ENCODE measurements at places on chromosomes 3 and 15.

GRCh38 chr15:63232405-63232804, 43.0 kb downstream of the RAB8B start:
- peak; percentile 52 for DNase-seq

- no peak for DNase-seq
Measured at GRCh38 chr3:156307704-156308103, 187.3 kb downstream of the KCNAB1 start.

DNA sequence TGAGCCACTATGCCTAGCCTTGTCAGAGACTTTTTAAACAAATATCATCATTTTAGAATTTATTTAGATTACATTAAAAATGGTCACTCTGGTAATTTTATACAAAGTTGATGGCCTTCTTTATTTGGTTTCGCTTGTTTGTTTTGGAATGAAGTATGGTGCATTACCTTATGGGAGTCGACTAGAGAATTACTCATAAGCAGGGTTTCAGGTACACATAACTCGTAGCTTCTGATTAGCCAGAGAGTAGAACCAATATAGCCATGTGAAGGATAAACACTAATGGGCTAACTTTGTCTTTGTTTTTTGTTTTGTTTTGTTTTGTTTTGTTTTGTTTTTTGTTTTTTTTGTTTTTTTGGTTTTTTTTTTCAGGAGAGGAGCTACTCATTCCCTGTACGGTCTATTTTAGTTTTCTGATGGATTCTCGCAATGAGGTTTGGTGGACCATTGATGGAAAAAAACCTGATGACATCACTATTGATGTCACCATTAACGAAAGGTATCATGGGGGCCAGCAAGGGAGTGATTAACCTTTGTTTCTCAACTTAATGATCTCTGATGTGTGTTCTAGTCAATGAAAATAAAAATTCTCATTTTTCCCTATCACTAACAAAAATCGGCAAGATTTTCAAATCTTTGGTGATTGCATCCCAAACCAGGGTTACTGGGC, 113.2 kb downstream of the IL1RAP start:
- DNase-seq, result no peak

DNA sequence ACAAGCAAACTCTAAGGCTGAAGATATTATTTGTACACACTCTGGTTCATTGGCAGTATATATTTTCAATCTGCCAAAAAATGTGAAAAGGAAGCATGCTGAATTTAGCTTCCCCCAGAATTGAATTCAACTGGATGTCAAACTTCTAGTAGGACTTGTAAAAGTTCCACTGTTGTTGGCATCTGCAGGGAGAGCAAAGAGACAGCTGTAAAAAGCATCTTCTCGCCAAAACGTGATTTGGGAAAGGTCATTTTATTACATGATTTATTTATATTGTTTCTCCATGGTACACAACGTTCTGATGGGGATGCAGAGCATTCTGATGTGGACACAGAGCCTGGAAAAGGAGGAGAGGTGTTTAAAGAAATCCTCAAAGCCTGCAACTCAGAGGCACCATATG, 196.7 kb upstream of the ADAMTS9 start:
- no peak for DNase-seq

DNA sequence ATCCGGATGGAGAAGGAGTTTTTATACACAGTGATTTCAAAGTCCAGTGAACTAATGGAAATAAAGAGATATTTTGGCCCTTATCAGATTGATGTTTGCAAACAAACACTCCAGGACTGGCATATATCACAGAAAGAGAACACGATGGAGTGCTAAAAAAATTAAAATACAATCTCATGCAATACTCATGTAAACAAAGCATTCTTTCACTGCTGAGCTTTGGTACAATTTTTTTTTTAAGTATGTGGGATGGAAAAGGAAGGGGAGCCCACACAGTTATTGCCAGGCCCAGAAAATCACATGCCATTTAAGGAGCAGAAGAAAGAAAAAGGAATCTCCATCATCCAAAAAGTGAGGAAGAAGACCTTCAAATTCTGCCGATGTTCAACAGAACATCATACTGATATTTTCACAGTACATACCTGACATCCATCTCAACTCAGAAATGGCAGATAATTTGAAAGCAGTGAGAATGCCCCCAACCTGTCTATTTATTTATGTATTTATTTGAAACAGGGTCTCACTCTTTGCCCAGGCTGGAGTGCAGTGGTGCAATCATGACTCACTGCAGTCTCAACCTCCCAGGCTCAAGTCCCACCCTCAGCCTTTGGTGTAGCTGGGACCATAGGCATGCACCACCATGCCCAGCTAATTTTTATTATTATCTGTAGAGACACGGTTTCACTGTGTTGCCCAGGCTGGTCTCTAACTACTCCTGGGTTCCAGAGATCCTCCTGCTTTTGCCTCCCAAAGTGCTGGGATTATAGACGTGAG, 107.5 kb upstream of the SLC2A2 start:
- no peak for DNase-seq

DNA sequence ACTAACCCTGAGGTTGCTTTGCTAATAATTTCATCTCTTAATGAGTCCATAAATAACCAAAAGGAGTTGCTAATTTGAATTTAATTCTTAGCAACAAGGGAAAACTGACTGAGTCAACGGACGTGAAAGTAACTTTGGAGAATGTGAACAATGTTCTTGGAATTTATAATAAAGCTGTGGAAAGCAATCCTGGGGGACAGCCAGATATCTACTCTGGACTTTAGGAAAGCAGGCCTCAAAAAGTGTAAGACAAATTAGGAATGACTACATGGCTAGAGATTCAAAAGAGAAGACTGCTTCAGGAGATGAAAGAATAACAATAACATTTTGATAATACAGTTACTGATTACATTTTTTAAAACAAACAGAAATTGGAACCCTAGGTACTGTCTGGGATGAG, 318.4 kb upstream of the COL8A1 start:
- DNase-seq, result no peak

DNA sequence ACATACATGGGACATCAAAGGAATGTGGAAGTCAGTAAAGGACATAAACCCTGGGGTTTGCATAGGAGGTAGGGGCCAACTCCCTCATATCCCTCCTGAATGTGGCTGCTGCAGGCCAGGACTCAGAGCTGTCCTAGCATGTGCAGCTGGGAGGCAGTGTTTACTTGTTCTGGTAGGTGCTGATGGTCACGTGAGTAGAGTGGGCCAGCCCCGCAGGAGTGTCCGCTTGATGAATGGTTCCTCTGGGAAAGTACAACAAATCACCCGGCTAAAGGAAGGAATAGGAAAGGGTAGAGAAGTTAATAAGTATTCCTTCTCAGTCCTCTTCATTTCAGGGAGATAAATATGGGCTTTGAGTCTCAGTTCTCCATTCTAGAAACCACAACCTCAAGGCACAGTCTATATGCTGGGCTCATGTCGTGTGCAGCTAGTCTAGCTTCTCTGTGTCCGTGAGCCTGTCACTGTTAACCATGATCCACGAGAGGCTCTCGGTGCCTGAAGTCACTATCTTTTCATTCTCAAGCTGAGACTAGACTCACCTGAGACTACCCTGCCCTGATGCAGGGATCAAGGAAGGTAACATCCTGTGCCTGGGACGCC, 17.9 kb downstream of the RIOX2 start:
- DNase-seq, result no peak

DNA sequence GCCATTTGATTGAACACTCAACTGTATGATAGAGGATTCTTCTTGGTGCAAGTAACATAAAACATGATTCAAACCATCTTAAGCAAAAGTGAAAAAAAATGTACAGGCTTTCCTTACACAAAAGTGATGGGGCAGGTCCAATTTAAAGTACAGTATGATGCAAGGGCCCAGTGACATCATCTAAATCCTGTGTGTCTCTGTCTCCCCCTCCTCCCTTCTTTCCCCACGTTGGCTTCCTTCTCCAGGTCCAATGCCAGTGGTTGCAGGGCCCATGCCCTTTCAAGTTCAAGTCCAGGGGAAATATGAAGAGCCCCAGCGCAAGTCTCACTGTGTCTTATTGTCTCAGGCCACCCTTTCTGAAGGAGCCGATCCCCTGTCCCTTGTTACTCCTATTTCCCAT, 332.3 kb downstream of the SHQ1 start:
- no peak for DNase-seq

- no peak for DNase-seq
Measured at GRCh38 chr3:130779031-130779430, 32.4 kb upstream of the PIK3R4 start.

- DNase-seq, result no peak
Measured at GRCh38 chr3:151265166-151265565, 13.2 kb downstream of the P2RY14 start.

- no peak for DNase-seq
Measured at GRCh38 chr3:186997061-186997460, 66.7 kb downstream of the ST6GAL1 start.

GRCh38 chr3:122758877-122759560, 34.6 kb downstream of the HSPBAP1 start:
- DNase-seq, result no peak

DNA sequence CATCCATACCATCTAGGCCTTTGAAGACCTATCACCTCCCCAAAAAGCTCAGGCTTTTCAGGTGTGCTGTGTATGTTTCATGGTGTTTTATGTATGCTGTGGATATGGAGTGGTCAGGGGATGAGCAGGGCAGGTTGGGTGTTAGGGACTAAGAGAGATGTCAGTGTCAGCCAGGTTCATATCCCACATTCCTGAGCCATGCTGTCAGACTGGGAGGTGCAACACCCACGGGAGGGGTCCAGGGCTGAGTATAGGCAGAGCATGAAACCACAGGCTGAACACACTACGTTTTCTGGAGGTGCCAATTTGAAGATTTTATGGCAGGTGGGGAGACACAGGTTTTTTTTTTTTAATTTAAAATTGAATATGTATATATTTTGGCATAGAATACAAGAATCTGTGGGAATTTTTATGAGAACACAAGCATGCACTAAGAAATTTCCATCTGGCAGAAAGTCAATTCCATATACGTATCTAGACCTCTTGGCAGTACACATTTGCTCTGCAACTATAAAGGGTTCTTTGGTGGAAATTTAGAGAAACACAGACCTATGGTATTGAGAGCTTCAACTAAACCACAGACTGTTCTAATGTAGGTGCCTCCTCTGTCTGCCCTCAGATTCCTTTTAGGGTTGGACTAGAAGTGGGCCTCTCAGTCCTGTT, 101.9 kb upstream of the RNU6-1 start:
- DNase-seq, result no peak

- DNase-seq, result no peak
Measured at GRCh38 chr3:45774581-45775521, 21.5 kb downstream of the SLC6A20 start.

DNA sequence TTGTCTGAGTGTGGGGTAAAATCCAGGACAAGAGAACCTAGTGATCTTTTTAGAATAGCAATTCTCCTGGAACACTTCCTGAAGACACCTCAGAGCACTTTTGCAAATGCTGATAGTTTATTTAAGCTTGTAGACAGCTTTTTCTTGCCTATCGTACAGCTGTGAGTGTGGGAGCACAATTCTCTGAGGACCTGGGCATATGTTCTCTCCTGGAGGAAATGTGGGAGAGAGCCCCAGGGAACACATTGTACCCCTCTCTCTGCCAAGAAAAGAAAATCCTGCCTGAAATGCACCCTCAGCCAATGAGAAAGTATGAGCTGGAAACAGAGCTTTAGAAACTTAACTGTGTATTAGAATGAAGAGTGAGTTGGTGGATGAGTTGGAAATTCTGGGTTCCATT, 308.3 kb upstream of the SEMA6D start:
- DNase-seq, result no peak

GRCh38 chr3:187799942-187800641, 54.8 kb upstream of the BCL6 start:
- no peak for DNase-seq

DNA sequence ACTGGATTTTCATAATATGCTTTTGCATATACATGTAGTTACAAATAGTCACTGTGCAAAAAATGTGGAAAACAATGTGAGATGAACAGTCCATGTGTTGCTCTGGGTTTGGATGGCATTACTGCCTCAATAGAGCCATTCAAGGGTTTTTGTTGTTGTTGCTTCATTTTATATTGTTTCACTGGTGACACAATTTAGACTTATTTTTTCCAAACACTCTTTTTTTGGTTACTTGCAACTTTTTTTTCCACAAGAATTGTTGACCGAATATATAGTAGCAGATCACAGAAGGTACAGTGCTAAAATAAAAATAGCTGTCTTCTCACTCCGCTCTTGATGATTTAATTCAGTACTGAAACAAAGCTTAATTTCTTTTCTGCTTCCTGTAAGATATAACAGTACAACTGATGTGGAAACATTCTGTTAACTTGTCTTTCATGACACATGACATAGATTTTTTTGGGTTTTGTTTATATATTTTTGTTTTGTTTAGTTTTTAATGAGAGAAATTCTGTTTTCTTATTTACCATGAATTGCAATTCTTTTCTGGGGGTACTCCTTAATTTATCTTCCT, 618.6 kb downstream of the NAALADL2 start:
- DNase-seq, result no peak

GRCh38 chr3:150180334-150180733, 209.6 kb upstream of the PFN2 start:
- no peak for DNase-seq

DNA sequence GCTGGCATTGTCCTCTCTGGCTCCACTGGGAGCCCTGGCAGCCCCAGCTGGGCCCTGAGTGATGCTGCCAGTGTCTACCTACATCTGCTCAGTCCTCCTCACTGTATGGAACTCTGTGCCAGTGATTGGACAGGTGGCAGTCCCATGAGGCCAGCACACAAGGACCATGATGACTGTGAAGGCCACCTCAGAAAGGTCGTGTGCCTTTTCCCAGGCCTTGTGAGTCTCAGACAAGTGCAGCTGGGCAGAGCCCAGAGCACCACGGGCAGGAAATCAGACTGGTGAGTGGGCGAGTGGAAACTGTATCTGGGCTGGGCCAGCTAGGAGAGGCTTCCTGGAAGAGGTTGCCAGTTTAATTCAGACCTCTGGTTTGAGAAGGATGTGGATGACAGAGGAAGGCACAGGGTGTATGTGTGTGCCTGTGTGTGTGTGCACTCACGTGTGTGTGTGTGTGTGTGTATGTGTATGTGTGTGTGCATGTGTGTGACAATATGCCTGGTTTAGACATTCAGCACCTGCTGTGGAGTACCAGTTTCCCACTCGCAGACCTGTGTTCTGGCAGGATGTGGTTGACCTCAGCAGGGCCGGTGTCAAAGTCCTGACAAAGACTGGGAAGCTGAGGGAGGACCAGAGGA, 7.0 kb downstream of the MAPKAPK3 start:
- DNase-seq, result peak; percentile 96

GRCh38 chr3:183555541-183556081, at the start of gene KLHL6:
KLHL6 (minus strand) TSS chr3:183555706; CDS start chr3:183555653, 53 bp downstream.
- peak; percentile 84 for DNase-seq
